ENCODE measurements at places on chromosomes 16 and 17.

GRCh38 chr16:79169239-79169638 lies 431.3 kb downstream of the MAF start:
- DNase-seq, result no peak

DNA sequence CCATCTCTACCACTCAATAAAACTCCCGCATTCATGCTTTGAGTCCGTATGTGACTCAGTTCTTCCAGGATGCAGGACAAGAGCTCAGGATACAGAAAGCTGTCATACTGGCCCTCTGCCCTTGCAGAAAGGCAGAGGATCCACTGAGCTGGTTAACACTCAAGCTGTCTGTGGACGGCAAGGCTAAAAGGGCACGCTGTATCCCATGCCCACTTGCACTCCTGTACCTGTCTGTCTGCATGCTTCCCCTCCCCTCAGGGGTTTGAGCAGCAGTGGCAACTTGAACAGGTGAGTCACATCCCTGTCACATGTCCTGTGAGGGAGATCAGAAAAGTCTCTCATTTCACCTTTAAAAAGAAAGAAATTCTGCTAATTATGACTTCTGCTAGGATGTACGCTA lies 293.8 kb downstream of the HS3ST3B1 start:
- DNase-seq, result no peak

DNA sequence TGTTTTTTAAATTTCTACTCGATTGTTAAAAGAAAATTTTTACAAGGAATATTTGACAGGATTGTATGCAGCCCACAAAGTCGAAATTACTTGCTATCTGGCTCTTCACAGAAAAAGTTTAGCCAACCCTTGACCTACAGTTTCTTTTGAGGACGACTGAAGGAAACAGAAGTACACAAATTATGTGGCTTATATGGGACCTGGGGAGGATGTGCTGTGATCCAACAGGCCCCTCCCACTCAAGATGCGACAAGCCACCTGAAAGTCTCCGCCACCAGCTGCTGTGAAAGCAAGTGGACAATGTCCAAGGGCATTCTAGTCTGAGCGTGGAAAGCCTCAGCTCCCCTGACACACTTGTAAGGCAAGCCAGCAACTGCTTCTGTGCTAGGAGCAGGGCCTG lies 42.4 kb upstream of the SLC25A19 start:
- DNase-seq, result no peak

- no peak for DNase-seq
Measured at GRCh38 chr17:74736513-74737298, at the start of gene RAB37. TSS of gene RAB37 (plus strand) at chr17:74737256. CDS start at chr17:74737273, 17 bp downstream.

DNA sequence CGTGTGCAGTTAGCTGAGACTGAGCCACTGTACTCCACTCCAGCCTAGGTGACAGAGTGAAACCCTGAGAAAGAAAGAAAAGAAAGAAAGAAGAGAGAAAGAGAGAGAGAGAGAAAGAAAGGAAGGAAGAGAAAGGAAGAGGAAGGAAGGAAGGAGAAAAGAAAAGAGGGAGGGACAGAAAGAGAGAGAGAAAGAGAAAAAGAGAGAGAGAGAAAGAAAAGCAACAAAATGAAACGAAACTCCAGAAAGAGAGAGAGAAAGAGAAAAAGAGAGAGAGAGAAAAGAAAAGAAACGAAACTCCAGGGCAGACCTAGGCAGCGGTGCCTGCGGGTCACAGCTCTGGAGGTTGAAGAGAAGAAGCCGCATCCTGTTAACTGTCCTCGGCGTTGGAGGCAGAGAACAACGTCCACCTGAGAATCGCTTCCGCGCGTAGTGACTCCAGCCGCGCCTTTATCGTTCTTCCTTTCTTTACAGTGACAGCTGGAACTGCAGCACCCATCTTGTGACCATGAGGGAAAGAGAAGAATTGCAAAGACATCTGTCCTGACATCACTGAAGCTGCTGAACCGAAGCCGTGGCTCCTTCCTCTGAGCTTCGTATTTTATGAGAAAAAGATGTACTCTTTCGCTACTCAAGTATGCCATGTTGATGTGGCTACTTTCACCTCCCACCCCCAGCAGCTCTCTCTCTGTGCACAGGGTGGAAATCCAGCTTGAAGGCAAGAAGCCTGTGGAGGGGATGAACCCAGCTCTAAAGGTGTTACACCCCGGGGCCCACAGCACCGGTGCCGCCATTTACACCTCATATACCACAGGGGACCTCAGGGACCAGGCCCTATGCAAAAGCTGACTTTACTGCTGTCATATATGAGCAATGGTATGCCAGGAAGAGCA lies 56.9 kb upstream of the DOC2B start:
- DNase-seq, result no peak

DNA sequence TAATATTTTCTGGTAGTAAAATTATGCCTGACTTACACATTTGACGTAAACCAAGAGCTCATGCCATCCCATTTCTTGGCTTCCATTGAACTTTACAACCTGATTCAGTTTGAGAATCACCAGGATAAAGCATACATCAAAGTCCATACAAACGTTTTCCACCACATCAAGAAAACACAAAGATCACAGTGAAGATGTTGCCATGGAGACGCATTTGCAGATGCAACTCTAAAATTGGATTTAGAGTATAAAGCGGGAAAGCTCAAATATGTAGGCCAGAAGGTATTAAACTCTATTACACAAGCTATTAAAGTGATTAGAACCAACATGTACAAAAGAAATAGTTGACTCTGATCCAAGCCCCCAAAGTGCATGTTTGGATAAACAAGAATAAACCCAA lies 10.4 kb downstream of the C16orf46 start:
- no peak for DNase-seq

DNA sequence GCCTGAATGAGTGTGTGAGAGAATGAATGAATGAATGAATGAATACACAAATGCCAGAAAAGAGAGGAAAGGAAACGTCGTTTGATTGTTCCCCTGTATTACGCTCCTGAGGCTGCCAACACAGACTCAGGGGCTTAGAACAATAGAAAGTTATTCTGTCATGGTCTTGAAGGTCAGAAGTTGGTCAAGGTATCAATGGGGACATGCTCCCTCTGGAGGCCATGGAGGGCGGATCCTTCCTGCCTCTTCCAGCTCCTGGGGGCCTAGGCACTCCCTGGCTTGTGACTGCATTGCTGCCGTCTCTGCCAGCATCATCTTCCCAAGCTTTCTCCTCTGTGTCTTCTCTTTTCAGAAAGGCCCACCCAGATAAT lies 1.5 kb upstream of the SLC38A8 start:
- DNase-seq, result no peak

- DNase-seq, result no peak
Measured at GRCh38 chr16:58464916-58465731, 34.8 kb upstream of the NDRG4 start.

DNA sequence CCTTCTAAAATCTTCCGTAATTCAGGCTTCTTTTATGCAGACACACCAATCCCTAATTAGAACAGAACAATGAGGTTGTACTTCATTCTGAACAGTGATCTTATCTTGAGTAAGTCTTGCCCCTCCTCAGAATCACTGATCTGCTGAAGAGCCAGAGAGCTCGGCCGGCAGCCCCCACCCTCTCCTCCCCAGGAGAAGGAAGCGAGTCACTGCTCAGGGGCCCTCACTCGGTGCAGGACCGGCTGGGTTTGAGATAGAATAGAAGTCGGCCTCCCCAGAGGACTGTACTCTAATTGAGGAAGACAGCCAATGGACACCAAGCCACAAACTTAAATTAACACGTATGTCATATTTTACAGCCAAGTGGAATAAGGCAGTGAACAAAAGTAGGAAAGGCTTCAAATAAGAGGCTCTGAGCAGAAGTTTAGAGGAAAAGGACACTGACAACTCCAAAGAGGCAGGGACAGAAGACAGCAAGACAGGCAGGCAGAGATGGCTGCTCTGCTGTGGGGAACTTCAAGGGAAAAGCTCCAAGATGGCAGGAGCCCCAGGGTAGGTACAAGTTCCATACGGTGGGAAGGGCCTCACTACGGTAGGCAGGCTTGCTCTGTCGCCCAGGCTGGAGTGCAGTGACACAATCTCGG lies 18.6 kb downstream of the CREBBP start:
- DNase-seq, result no peak

GRCh38 chr16:81327011-81327410 lies 12.2 kb downstream of the GAN start:
- DNase-seq, result no peak

DNA sequence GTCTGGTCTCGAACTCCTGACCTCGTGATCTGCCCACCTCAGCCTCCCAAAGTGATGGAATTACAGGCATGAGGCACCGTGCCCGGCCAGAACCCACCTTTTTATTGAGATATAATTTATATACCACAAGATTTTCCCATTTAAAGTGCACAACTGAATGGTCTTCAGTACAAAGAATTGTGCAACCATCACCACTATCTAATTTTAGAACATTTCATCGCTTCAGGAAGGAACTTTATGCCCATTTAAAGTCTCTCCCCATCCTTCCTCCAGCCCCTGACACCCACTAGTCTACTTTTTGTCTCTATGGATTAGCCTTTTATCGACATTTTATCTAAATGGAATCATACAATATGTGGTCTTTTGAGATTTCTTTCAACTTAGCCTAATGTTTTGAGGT lies 25.4 kb upstream of the HELZ start:
- no peak for DNase-seq

- no peak for DNase-seq
Measured at GRCh38 chr16:78768226-78768625, 668.8 kb downstream of the WWOX start.

DNA sequence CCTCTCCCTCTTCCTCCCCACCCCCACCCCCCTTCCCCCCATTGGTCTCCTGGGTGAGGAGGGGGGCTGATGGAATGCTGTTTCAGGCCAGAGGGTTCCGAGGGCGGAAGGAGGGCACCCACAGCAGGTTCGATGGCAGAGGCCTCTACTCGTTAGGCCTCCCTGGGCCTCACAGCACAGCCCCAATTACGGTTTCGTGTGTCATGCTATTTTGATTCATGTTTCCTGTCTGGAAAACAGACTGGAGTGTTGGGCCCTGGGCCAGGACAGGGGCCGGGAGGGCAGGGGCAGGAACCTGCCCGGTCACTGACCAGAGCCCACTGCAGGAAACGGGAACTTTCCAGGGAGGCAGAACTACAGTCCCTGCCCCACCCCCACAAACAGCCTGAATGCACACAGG lies 138.2 kb downstream of the C16orf95 start:
- DNase-seq, result no peak

DNA sequence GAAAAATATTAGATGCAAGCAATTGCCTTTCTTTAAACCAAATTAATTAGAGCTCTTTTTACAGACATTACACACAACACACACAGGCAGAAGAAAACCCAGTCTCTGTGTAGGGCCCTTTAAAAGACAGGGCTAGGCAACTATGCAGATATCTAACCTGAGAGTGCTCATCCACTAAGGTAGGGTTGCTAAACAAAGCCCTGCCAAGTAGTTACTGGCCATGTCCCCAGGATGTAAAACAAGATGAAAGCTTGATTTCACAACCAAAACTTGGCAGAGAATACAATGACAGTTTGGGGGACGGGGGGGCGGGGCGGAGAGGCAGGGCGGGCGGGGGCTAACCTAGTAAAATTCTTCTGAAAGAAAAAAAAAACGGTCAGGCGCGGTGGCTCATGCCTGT lies 669.0 kb upstream of the CA10 start:
- no peak for DNase-seq

GRCh38 chr16:3780570-3780969 lies 63.2 kb upstream of the TRAP1 start:
- DNase-seq, result no peak

DNA sequence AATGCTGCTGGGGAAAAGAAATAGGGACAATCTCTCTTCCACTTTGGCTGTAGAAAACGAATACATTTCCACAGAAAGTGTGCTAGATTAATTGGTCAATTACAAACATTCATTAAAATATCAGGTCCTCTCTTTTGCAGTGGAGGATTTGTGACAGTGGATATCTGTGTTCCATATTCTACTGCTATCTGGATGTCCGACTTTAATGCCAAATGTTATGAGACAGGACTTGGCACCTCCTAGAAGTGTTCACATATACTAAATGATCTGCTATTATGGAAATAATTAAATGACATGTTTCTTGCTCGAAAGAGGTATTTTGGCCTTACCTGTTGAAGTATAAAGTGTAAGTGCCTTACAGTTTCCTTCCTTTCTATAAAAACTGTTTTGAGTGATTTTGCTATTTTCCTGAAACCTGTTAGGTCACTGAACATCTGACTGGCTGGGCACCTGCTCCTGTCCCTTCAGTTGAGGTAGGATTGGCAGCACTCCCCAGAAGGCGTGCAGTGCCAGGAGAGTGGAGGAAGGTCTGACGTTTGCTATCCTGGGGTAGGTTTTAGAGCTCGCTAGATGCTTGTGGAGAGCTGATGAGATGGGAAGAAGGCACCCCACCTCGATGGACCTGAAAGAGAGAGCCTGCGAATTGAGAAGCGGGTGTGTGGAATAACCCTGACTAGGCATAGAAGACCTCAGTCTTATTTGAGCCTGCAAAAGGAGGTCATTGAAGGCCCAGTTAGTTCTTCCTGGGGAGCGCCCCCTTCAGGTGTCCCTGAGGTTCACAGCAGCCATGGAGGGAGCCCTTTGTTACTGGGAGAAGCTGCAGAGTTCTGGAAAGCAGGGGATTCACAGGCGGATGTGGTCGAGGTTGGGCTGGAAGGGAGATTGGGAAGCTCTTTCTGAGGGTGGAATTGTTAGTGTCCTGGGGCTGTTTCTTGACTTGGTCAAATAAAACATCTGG lies 159.4 kb upstream of the ZNF267 start:
- DNase-seq, result no peak

DNA sequence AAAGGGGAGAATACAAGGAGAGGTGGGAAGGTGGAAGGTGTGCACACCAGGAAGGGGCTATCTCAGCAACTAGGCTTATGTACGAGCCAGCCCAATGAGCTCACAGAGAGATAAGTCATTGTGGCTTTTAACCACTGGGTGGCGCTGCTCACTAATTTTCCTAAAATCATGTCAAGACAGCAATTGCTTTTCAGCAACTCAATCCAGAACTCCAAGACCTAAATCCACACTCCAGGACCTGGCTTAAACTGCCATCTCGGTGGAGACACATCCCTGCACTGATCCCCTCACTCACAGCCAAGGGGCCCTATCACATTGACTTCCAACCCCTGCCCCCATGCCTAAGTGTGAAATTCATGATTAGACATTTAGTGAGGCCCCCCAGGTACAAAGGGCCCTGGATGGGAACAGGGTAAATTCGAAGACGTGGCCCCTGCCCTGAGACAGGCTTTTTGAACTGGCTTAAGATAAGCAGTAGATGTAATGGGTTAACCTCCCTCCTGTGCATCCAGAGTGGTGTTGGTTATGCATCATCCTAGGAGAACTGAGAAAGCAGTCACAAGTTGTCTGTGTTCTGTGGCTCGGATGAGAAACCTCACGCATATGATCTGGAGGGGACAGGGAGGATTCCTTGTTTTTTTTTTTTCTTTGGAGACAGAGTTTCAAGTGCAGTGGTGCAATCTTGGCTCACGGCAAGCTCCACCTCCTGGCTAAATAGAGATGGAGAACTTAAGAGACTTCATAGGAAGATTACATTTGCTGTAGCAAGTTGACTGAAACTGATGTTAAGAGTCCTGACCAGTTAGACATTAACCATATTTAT lies 11.5 kb downstream of the CCL16 start:
- peak; percentile 37 for DNase-seq
